ENCODE measurements at places on chromosomes 1 and 21.

DNA sequence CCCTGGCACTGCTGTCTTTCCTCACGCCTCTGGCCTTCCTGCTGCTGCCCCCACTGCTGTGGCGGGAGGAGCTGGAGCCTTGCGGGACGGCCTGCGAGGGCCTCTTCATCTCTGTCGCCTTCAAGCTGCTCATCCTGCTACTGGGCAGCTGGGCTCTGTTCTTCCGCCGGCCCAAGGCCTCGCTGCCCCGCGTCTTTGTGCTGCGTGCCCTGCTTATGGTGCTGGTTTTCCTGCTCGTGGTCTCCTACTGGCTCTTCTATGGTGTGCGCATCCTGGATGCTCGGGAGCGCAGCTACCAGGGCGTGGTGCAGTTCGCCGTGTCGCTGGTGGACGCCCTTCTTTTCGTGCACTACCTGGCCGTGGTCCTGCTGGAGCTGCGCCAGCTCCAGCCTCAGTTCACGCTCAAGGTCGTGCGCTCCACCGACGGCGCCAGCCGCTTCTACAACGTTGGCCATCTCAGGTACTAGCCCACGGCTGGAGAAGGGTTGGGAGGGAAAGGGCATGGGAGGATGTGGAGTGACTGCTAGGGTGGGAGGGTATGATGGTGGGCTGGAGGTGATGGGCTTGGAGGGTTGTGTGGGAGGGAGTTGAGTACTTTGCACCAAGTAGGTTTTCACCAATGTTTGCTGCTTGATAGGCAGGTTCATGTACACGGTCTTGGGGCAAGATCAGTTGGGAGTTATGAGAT, 18.9 kb downstream of the VANGL2 start:
- no peak for DNase-seq

DNA sequence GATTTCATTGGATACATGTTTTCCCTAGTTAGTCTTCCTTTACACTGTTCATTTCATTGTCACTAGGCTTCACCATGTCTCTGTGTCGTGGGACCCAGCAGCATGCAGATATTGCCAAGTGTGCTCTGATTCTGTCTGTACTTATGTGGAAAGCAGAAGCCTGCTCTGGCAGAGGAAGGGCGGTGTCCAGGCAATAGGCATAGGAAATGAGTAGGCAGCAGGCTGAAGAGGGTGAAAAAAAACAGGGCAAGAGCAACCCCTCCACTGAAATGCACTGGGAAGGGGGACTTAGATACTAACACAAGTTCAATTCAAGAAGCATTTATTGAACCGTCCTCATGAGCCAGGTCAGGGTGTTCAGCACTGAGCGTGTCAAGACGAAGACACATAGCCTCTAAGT, 85.2 kb upstream of the VAV3 start:
- no peak for DNase-seq

DNA sequence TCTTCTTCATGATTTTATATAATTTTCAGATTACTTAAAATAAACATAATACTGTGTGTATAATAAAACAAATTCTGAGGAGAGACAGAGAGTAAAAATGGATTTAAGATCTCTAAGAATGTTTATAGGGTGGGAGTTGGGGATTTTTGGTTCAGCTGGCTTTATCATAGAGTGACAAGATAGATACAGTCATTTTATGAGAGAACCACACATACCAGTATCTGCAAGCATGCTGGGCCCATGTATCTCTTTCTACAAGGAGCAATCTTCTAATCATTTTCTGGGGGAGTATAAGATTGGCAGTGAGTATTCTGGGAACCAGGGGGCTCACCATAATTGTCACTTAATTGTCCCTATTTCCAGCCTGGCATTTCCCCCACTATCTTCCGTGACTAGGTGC, 64.3 kb upstream of the DUSP10 start:
- no peak for DNase-seq

GRCh38 chr1:25134307-25134706, 98.0 kb downstream of the SYF2 start:
- DNase-seq, result no peak

DNA sequence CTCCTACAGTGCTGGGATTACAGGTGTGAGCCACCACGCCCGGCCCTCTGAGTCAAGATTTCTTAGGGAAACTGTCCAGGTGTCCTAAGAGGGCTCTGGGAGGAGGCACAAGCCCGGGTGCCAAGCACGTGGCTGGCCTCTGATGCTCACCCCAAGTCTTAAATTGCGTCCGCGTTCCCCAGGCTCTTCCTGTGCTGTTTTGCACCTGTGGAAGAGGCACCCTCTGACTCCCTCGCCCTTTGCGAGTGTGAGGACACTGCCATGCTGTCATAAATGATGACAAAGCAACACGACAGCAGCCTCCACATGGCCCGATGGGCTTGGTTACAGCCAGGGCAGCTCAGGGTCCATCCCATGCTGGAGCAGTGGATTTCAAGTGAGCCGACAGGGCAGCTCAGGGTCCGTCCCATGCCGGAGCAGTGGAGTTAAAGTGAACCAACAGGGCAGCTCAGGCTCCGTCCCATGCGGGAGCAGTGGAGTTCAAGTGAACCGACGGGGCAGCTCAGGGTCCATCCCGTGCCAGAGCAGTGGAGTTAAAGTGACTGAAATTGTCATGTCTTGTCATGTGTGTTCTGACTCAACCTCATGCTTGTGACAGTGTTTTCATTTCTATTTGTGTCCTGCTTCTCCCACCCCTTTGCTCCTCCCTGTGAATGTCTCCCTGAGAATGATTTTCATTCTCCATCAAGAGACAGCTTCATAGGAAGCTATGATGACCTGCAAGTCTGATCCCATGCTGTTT, 33.9 kb downstream of the PCNT start:
- no peak for DNase-seq

- DNase-seq, result no peak
Measured at GRCh38 chr1:21861602-21862429, 49.8 kb downstream of the LDLRAD2 start.

Data from HAP-1 (cell line).